ENCODE measurements at places on chromosomes 2 and 18.

GRCh38 chr2:167946441-167946841, 301.0 kb downstream of the STK39 start:
- DNase-seq: no peak

DNA sequence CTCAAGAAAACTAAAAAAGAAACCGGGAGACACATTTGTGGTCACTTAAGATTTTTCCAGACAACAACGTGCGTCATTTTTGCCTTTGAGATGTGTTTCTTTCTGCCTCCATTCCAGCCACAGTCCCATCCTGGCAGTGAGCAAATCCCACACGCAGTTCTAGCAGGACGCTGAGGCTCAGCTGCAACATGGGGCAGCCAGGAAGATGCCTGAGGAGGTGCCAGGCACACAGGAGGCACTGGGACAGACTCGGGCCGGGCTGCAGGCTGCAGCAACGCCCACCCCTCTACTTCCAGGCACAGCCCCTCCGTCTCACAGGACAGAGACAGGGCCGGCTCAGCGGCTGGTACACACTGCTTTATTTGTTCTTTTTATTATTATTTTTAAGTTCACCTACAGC, 13.1 kb downstream of the KLF11 start:
- no peak for DNase-seq

DNA sequence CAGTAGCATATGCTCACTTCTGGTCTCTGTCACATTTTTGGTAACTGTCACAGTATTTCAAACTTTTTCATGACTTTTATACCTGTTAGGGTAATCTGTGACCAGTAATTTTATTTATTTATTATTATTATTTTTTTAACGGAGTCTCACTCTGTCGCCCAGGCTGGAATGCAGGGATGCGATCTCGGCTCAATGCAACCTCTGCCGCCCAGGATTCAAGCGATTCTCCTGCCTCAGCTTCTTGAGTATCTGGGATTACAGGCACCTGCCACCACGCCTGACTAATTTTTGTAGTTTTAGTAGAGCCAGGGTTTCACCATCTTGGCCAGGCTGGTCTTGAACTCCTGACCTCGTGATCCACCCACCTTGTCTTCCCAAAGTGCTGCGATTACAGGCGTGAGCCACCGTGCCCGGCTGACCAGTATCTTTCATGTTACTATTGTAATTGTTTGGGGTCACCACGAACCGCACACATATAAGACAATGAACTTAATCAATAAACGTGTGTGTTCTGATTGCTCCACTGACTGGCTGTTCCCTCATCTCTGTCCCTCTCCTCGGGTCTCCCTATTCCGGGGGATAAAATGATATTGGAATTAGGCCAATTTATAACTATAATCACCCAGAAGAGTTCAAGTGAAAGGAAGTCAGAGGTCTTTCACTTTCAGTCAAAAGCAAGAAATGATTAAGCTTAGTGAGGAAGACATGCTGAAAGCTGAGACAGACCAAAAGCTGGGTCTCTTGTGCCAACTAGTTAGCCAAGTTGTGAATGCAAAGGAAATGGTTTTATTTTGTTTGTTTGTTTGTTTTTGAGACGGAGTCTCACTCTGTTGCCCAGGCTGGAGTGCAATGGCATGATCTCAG, 22.9 kb downstream of the TGIF1 start:
- DNase-seq: no peak

GRCh38 chr18:62625019-62625418, 90.3 kb upstream of the PHLPP1 start:
- DNase-seq: no peak

DNA sequence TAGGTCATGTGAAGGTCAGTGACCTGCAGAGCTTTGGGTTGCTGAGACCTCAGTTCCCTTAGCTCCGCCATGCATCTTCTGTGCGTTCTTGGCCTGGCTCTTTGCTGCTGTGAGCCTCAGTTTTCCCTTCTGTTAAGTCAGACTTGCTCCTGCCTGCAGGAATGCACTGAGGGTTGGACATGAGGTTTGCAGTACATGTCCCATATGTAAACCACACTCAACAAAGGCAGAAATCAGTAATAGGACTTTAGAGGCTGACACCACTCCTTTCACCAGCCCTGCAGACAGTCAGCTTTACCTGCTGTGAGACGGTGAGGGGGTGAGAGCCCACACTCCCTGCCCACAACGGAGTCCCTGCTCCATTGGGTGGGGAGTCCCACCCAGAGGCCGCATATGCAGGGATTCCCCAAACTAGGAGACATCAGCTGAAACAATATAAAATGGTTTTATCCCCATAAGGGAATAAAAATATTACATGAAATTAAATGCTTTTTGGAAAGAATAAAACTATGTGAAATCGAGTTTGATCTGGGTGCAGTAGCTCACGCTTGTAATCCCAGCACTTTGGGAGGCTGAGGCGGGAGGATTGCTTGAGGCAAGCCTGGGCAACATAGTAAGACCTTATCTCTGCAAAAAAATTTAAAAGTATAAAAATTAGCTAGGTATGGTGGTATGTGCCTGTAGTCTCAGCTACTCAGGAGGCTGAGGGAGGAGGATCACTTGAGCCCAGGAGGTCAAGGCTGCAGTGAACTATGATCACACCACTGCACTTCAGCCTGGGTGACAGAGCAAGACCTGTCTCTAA, 55.1 kb downstream of the MYO7B start:
- DNase-seq: no peak

- DNase-seq: no peak
These were observed 31.4 kb downstream of the MYL12B start for GRCh38 chr18:3293196-3293951.

GRCh38 chr2:96493072-96493471, 12.1 kb downstream of the NEURL3 start:
- no peak for DNase-seq

DNA sequence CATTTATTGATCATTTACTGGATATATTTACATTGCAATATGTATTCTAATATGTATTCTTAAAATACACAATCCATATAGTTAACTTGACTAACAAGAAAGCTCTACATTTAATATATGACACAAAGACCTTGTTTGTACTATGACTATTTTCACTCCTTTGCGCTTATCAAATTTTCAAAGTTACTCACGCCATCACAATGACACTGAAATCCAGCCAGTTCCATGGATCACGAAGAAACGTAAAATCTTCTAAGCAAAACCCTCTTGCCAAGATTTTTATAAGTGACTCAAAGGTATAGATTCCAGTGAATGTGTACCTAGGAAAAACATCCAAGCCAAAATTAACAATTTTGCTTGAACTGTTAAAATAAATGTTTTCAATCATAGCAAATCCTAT, 39.6 kb downstream of the SCN3A start:
- DNase-seq: no peak

GRCh38 chr2:164220265-164220664, 401.0 kb downstream of the GRB14 start:
- DNase-seq: no peak

DNA sequence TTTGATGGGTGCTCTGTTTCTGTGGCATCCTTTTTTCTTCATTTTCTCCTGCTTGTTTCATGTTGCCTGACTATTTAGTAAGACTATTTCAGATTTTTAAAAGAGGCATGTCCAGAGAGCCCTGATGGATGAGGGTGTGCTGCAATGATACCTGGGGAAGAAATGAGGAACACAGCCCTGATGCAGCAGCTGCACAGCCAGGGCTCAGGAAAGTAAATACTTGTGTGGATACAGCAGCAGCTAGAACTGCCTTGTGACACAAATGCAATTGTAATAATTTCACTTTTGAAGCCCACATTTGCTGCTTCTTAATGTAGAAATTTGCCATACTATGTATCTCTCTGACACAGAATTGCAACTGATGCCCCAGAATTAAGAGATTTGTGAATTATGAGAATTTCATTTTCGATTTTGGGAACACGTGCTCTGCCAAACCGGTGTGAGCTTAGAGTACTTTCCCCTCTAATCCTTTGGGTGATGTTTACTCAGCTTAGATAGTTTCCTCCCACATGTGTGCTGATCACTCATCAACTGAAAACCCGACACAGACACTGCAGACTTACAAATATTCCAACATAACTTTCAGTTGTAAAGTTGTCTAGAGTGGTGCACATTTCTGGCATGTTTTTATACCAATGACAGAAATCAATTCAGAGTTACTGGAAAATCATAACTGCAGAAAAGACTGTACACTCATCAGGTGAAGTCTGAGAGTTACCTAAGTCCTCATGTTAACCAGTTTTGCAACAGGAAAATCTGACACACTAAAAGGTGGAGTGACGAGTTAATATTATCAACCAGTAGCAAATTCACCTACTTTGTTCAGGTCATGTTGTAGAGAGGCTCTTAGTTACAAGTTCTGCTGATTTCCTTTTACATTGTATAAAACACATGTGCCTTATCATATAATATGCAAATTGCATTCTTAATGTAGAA, 383.4 kb downstream of the CBLN2 start:
- no peak for DNase-seq

DNA sequence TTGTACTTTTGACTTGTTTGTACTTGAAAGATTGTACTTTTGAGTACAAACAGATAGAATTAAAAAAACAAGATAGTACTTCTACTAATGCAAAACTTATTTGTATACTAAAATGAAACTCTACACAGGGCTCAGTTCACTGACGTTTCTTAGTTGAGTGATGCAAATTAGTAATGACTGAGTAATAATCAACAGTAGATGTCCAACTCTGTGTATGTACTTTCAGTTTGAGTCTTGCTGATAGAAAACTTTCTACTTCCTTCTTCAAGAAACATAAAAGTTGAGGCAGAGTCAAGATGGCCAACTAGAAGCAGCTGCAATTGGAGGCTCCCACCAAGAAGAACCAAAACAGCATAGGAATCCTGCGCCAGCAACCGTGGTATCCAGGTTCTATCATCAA, 585.0 kb downstream of the NR4A2 start:
- DNase-seq: no peak

DNA sequence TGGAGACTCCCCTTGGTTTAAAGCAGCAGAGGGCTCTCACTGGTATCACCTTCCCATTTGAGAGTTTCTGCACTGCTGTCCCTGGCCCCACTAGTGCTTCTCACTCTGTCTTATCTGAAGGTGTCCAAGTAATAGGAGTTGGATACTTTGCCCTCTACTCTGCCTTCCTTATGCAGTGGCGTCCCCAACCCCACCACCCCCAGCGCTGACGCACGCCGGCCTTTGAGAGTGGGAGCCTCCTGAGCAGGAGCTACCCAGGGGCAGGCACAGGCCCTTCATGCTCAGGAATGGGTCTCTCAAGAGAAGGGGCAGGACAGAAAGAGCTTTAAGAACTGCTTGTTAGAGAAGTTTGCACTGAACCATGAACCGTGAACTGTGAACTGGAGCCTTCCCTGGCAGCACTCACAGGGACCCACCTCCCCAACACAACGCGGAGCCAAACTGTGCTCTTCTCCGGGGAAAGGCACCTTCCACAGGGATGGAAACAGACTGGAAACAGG, 3.3 kb downstream of the CIB4 start:
- DNase-seq: no peak

DNA sequence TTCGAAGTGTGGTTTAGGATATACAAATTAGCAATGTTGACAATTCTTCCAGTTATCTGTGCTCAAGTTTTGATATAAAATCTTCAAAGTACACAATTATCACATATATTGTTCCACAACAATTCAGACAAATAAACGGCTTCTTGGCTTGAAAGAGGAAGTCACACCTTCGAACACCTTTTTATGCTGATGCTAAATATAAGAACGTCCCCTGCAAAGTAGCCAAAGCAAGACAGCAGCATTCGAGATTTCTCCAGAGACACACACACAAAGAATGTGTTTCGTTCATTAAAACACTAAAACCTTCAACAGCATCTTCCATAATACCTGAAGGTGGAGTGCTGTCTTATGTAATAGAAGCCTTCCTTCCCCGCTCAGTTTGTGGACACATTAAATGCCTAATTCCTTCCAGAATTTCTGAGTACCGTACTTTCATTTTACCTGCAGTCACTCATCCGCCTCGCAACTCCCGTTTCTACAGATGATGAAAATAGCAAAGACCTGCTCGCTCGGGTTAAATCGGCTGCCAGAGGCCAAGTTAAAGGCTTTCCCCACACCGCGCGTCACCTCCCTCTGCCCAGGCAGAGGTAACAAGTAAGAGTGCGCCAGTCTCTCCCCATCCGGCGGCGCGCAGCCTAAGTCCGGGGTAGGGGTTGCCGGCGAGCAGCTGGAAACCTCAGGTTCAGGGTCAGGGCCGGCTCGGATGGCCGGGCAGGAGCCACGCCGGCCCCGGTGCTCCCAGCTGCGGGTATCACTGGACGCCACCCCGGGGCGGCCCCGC, 847 bp downstream of the SERPINE2 start:
- no peak for DNase-seq

GRCh38 chr2:219997341-219997851, 370.0 kb downstream of the SLC4A3 start:
- peak; percentile 4 for DNase-seq

DNA sequence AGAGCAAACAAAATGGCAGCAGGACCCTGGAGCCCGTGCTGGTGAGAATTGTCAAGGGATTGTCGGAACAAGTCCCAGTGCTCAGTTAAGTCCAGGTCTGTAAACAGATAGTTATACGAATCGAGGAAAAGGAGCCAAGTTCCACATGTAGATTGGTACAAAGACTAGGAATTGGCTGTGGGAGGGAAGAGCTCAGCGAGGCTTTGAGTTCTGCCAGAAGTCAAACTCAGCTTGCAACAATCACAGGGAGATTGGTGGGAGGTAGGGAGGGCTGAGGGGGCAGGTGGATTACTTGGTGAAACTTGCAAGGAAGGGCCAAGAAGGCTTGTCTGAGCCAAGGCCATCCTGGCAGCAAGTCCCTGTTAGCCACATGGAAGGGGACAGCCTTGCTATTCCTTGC, 217.8 kb upstream of the ARL4C start:
- DNase-seq: no peak

GRCh38 chr2:215394102-215394805, 41.6 kb downstream of the FN1 start:
- DNase-seq: no peak

GRCh38 chr2:201407265-201407664, 44.0 kb downstream of the TRAK2 start:
- DNase-seq: no peak

GRCh38 chr2:233811732-233812131, 33.6 kb downstream of the MROH2A start:
- DNase-seq: no peak

GRCh38 chr2:143725400-143725799, 596.2 kb downstream of the ARHGAP15 start:
- no peak for DNase-seq

GRCh38 chr2:165070076-165070475, 114.8 kb upstream of the SLC38A11 start:
- DNase-seq: no peak

DNA sequence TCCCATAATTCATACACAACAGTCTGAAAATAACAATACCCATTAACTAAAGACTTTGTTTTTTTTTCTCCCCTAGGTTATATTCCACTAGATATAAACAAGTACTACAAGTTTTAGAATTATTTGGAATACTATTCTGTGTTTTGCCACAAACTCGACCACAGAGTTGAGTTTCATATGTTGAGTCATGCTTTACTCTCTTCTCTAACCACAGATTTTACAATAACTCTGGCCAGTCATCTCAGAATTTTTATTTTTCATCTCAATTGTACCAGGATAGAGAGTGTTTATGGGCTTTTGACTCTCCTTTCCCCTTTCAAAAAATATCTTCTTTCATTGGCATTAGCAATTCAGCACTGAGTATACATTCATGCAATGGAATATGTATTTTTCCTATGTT, 348.7 kb upstream of the GALNT5 start:
- DNase-seq: no peak
